ENCODE measurements at places on chromosomes 2 and 18. TPM values are rescaled to one million over a fixed set of nuclear protein-coding genes. Genes with fewer than 3 reads are reported as not detected.

The BOLL gene
- total RNA-seq = not detected

The PSTPIP2 gene
- total RNA-seq = 3.4 TPM

The VWA3B gene
- not detected for total RNA-seq

The IL36RN gene
- not detected for total RNA-seq

The FAM110C gene
- total RNA-seq = not detected

The TUBA4B gene
- total RNA-seq = not detected

The MEIS1 gene
- 26.5 TPM for total RNA-seq

The DHRS9 gene
- total RNA-seq = not detected

- no peaks in the 10 kb centered on the region for H3K36me3 ChIP-seq
- H3K4me3 ChIP-seq = no peak overlapping the region
- peaks cover 22% of the 10 kb centered on the region for H3K4me1 ChIP-seq
- H3K27ac ChIP-seq = no peak overlapping the region
- no peaks in the 10 kb centered on the region for H3K27me3 ChIP-seq
- no peak for DNase-seq
These were observed 1.1 kb downstream of the VAMP8 start for GRCh38 chr2:85578243-85579180.

- H3K4me3 ChIP-seq = no peak overlapping the region
- H3K27me3 ChIP-seq = no peaks in the 10 kb centered on the region
- no peak for DNase-seq
- H3K4me1 ChIP-seq = no peaks in the 10 kb centered on the region
These were observed 75.5 kb upstream of the STON1 start for GRCh38 chr2:48454504-48454903.

GRCh38 chr2:179461420-179461819, 196.8 kb upstream of the SESTD1 start:
- no peaks in the 10 kb centered on the region for H3K27me3 ChIP-seq
- H3K4me1 ChIP-seq = peaks cover 4% of the 10 kb centered on the region
- H3K27ac ChIP-seq = no peak overlapping the region
- no peak for DNase-seq

DNA sequence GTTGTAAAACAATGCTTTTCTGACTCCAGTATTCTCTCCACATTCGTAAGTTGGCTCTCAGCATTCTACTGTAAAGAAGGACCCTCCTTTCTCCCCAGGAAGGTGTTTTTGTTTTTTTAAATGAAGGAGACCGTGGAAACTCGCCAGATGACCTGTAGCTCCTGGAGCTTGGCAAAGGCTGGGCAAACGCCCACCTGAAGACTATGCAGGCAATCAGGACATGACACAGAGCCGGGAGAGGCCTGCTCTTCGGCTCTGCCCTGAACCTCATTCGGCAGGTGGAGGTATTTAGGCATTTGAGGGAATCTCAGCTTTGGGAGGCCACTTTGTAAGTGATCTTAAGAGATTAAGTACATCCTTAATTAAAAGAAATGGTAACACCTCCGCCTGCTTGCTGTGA, 17.4 kb downstream of the CASP10 start:
- peaks cover 10% of the 10 kb centered on the region for H3K36me3 ChIP-seq
- H3K27ac ChIP-seq = no peak overlapping the region
- H3K4me1 ChIP-seq = no peaks in the 10 kb centered on the region
- H3K4me3 ChIP-seq = no peak overlapping the region
- H3K27me3 ChIP-seq = no peaks in the 10 kb centered on the region

- no peak overlapping the region for H3K4me3 ChIP-seq
- no peaks in the 10 kb centered on the region for H3K27me3 ChIP-seq
- H3K27ac ChIP-seq = no peak overlapping the region
These were observed 113.9 kb downstream of the COPS8 start for GRCh38 chr2:237199577-237199976.

GRCh38 chr2:207921606-207922005, 103.7 kb downstream of the PLEKHM3 start:
- DNase-seq = no peak
- no peak overlapping the region for H3K4me3 ChIP-seq
- no peaks in the 10 kb centered on the region for H3K36me3 ChIP-seq
- H3K4me1 ChIP-seq = peaks cover 6% of the 10 kb centered on the region
- no peak overlapping the region for H3K27ac ChIP-seq

DNA sequence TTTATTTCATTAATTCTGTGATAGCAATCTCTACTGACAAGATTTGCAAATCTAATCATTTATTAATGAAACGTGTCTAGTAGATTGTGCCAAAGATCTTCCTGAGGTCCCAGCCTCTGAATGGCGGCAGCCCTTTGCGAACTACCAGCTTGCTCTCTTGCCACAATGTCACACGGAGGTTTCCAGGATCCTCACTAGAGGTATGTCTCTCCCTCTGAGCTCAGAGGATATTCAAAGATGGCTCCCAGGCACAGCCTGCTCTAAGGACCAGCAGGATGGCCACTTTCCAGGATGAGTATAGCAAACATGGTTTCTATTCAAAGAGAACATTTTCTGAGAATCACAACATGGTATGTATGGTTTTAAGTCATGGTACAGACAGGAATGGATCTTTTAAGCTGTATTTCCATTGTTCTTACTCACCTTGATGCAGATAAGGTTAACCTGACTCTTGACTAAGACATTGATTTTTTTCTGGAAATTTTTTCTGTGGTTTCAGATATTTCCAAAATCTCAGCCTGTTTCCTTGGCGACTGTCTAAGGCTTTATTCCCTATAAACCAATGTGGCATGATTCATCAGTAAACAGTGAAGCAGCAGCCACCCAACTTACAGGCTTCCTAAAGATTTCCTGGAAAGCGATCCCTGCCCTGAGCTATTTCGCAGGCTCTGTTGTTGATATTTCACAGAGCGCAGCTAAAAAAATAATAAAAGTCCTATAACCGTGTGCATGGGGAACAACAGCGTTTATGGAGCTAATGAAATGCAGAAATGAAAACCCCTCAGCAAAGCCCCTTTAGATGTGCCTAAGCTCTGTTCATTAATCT, 54.1 kb upstream of the KLF7 start:
- H3K4me1 ChIP-seq = no peaks in the 10 kb centered on the region
- no peak overlapping the region for H3K27ac ChIP-seq
- no peaks in the 10 kb centered on the region for H3K27me3 ChIP-seq
- no peak overlapping the region for H3K4me3 ChIP-seq
- DNase-seq = peak; percentile 64
- H3K36me3 ChIP-seq = no peaks in the 10 kb centered on the region

GRCh38 chr18:45334191-45334590, 281.1 kb upstream of the SLC14A2 start:
- no peak overlapping the region for H3K27ac ChIP-seq
- H3K4me1 ChIP-seq = no peaks in the 10 kb centered on the region
- no peak for DNase-seq
- no peaks in the 10 kb centered on the region for H3K27me3 ChIP-seq
- no peak overlapping the region for H3K4me3 ChIP-seq
- H3K36me3 ChIP-seq = no peaks in the 10 kb centered on the region

- H3K27me3 ChIP-seq = no peaks in the 10 kb centered on the region
- no peak overlapping the region for H3K4me3 ChIP-seq
These were observed 2.4 kb downstream of the FBXO48 start for GRCh38 chr2:68464651-68465050.

DNA sequence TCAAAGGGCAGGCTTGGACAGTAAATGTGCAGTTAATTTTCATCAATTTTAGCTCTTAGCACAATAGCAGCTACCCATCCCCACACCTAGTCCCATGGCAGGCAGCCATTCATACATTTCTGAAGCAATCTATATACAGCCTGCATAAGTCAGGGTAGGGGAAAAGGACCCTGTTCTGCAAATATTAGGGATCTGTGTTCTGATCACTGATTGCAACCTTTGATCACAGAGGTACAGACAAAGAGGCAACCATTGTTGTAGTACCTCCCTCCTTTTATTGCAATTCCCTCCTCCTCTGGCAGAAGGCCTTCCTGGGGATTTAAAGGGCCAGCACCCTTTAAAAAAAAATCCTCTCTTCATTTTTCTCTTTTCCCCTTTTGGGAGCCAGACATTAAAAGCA, 58.3 kb downstream of the KANSL1L start:
- H3K36me3 ChIP-seq = no peaks in the 10 kb centered on the region
- no peaks in the 10 kb centered on the region for H3K4me1 ChIP-seq
- no peak for DNase-seq
- H3K27ac ChIP-seq = no peak overlapping the region

DNA sequence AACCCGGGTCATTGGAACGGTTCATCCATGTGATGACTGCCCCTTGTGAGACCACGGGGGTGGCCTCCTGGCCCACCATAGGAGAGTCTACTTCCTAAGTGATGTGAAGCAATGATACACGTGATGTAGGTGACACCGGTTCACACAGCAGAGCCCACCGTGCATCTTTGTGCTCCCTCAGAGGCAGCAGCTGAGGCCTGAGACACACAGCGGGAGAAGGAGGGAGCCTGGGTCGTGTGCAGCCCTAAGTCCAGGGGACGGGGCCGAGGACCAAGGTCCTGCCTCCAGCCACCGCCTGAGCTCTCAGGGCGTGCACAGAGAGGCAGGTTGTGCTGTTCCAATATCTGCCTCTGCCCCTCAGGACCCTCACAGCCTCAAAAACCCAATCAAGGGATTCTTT, 377.2 kb upstream of the SALL3 start:
- H3K4me1 ChIP-seq = no peaks in the 10 kb centered on the region
- no peaks in the 10 kb centered on the region for H3K27me3 ChIP-seq
- no peaks in the 10 kb centered on the region for H3K36me3 ChIP-seq
- DNase-seq = no peak
- no peak overlapping the region for H3K4me3 ChIP-seq

DNA sequence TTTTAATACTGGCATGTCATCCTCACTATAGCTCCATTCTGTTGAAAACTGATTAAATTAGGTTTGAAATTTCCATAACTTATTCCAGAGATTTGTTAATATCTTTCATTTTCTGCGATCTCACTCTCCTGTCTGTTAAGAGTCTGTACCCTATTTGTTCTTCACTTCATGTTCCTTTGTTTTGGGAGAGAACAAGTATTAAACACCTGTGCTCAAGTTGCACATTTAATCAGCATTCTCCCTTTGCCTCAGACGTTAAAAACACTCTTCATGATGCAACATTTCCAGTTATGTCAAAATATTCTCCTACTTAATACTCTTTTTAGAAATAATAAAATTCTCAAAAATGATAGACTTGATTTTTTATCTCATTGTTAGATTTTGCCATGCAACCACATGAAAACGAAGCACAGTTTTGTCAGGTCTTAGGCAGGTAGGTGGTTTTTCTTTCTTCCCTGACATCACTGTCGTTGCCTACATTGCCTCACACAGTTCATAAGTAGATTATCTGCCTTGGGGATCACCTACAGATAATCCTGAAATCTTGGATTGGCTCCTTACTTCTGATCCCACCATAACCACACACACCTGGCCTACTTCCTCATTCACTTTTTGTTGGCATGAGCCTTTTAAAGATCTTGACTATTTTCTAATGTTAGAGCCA, 109.9 kb downstream of the GAREM1 start:
- no peak for DNase-seq
- H3K27ac ChIP-seq = no peak overlapping the region
- H3K4me1 ChIP-seq = no peaks in the 10 kb centered on the region
- H3K36me3 ChIP-seq = no peaks in the 10 kb centered on the region
- no peaks in the 10 kb centered on the region for H3K27me3 ChIP-seq

GRCh38 chr2:33421820-33422219, 54.6 kb upstream of the RASGRP3 start:
- peaks cover 37% of the 10 kb centered on the region for H3K4me1 ChIP-seq
- no peak overlapping the region for H3K27ac ChIP-seq
- H3K27me3 ChIP-seq = no peaks in the 10 kb centered on the region
- no peak overlapping the region for H3K4me3 ChIP-seq
- DNase-seq = no peak

DNA sequence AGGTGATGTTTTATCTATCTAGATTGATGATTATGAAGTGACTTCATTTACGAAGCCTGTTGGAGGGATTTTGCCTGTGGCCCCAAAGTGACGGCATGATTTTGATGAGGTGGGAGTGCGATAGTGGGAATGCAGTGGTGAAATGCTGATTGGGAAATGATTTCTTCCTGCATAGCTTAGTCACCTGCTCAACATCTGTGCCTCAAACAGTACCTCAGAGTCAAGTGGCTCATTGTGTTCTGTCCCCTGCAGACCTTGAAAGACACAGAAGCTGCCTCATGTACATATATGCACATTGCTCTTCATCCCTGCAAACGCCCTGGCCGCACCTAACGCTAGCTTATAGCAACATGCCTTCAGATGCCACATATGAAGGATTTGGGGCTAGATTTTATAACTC, 201.2 kb downstream of the TPGS2 start:
- H3K4me3 ChIP-seq = no peak overlapping the region
- H3K36me3 ChIP-seq = no peaks in the 10 kb centered on the region
- no peak for DNase-seq
- H3K4me1 ChIP-seq = no peaks in the 10 kb centered on the region
- no peak overlapping the region for H3K27ac ChIP-seq

Data from endothelial cell of umbilical vein (primary cell).